ENCODE measurements at places on chromosomes 3 and 15. TPM values are rescaled to one million over a fixed set of nuclear protein-coding genes. Genes with fewer than 3 reads are reported as not detected.

SLCO2A1 gene
- 22.5 TPM for total RNA-seq

- no peak for DNase-seq
These were observed 51.7 kb downstream of the ZIC4 start for GRCh38 chr3:147354623-147355022.

GRCh38 chr3:122324871-122325323 is at the start of gene CSTA:
Gene CSTA (plus strand): TSS chr3:122325248. CDS start chr3:122325293, 45 bp downstream.
- no peak for DNase-seq

DNA sequence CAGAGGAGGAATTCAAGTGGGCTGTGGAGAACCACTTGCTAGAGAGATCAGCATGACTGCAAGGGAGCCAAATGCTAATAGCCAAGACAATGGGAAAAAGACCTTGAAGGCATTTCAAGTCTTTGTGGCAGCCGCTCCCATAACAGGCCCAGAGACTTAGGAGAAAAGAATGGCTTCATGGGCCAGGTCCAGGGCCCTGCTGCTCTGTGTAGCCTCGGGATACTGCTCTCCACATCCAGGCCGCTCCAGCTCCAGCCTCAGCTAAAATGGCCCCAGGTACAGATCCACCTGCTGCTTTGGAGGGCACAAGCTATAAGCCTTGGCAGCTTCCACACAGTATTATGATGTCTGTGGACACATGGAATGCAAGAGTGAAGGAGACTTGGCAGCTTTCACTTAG is 157.7 kb downstream of the NECTIN3 start:
- DNase-seq, result no peak

DNA sequence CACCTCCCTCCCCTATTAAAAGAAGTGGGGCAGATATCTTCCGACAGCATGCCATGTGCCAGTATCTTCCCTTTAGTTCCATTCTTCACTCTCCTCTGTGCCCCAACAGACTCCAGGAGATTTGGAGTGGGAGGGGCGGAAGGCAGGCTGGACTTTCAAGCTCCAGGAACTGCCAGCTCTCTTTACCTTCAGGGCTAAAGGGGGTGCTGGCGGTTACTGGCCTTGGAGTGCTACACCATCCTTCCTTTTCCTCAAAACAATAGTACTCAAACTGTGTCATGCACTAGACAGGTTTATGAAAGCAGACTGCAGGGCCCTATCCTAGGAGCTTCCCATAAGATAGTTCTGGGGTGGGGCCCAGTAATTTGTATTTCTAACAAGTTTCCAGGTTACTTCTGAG is 6.0 kb downstream of the LINS1 start:
- no peak for DNase-seq
